NCI-H2107 (cell line): ENCODE measurements at places on chromosomes 7 and 10.
A peak's percentile ranks its signal among the peaks of the same experiment; 100 is the strongest.

DNA sequence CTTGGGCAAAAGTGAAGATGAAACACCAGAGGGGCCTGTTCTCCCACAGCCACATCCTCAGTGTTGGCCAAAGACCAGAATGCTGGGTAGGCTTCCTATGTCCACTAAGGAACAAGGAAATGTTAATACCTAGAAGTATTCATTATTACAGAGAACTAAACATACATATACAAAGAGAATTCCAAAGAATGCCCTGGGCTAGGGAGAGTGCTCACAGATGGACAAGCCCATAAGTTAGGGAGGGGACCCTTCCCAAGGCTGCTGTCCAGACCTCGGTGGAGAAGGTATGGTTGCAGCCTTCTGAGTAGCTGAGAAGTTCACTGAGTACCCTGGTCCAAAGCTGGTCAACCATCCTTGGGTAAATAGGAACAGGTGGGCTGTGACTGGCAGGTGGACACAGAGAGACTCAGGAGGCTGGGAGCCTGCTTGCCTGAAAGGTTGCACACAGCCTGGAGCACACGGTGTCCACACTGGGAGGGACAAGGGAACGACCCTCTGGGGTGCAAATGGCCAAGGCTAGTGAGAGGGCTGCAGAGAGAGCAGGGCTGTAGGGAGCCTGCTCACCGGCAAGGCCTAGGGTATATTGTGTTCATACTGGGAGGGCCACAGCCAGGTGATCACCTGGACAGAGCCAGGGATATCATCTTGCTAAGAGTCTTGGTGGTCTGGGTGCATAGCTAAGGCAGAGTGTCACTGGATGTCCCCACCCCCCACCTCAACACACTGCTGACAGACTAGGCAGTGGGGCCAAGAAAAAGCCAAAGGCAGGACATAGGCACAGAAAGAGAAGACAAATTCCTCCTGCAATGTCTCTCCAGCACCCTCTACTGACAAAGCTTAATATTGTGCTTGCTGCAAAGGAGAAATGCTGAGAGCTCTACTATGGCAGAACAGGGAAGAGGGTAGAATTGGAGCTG is 40.3 kb downstream of the CPVL start:
- peak; percentile 23 for DNase-seq

- DNase-seq = no peak
These were observed at the start of gene BICC1 for GRCh38 chr10:58512491-58513187. Gene BICC1, plus strand, starts transcription at chr10:58512872. Its CDS starts 272 bp downstream, at chr10:58513144.

- DNase-seq = no peak
These were observed 37.4 kb upstream of the MEOX2 start for GRCh38 chr7:15723841-15724240.

DNA sequence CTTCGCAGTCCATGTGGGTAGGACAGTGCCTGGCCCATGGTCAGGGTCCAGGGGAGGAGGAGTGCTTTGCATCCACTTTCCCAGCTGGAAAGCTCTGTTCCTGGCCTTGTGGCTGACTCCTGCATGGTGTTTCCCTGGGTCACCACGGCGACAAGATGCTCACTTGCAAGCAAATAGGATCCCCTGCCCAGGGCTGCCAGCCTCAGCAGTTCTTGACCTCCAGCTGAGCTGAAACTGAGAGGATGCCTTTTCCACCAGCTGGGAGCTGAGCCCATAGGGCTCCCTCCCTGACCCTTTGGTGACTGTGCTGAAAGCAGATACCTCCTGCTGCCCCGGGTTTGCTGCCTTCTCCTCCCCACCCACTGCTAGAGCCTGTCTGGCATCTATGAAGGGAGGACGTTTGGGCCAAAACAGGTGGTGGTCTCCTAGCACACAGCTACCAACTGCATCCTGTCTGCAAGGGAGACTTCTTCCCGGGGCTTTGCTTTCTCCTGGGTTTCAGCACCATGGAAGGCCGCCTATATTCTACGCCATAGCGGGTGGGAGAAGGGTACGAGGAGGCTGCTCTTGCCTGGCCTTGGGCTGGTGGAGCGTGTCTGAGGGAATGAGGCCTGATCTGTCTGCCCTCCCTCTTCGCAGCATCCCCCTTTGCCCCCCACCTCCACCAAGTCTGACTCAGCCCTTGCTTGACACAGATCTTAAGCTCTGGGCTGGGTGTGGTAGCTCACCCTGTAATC is 34.4 kb downstream of the UBTD1 start:
- no peak for DNase-seq

- no peak for DNase-seq
These were observed 46.9 kb upstream of the NPFFR1 start for GRCh38 chr10:70330671-70331070.

DNA sequence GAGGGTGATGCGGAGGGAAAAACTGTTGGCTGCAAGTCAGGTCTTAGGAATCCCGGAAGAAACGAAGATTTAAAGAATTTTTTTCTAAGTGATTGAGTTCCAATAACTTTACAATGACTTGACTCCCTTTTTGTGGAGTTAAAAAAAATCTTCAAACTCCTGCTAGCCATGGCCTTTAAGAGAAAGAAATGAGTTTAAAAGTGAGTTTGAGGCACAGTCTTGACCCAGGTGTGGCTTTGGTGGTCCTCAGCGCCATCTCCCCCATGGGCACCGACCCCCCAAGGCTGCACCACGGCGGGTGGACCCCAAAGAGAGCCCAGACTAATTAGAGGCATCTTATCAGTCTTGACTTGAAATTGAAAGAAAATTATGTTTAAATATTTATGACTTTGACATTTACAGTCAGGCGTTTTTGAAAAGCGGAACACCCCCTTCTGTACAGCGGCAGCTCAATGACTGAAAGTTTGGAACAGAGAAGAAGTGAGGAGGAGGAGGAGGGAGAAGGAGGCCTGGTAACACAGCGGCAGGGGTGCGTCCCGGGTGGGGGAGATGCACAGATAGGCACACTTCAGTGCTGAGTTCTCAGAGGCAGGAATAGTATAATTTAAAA is 349.6 kb downstream of the DNAJB6 start:
- DNase-seq = no peak

DNA sequence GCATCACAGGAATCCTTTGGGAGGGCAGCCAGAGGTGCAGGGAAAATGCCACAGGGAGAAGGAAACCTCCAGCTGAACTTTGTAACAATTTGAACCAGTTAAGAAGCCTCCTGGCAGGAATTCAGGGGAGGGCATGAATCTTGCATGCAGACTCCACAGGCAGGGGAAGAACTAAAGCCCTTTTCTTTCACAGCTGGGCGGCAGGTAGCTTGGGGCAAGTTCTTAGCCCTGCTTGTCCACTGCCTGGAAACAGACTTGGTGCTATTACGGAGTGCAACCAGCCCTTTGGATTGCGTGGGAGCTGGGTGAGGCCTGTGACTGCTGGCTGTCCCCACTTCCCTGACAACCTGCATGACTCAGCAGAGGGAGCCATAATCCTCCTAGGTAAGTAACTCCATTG is 51.7 kb upstream of the ADAM12 start:
- DNase-seq = no peak

GRCh38 chr10:115856580-115856979 is 416.4 kb downstream of the GFRA1 start:
- no peak for DNase-seq

- DNase-seq = no peak
These were observed 53.9 kb downstream of the AP3M1 start for GRCh38 chr10:74096777-74097176.

DNA sequence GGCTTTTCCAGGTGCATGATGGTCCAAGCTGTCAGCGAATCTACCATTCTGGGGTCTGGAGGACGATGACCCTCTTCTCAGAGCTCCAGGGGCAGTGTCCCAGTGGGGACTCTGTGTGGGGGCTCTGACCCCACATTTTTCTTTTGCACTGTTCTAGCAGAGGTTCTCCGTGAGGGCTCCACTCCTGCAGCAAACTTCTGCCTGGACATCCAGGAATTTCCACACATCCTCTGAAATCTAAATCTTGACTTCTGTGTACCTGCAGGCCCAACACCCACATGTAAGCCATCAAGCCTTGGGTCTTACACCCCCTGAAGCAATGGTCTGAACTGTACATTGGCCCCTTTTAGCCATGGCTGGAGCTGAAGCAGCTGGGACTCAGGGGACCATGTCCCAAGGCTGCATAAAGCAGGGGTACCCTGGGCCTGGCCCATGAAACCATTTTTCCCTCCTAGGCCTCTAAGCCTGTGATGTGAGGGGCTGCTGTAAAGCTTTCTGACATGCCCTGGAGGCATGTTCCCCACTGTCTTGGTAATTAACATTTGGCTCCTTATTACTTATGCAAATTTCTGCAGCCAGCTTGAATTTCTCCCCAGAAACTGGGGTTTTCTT is 86.9 kb downstream of the ZNF783 start:
- no peak for DNase-seq

GRCh38 chr7:92997152-92997551 is 120.6 kb downstream of the SAMD9 start:
- DNase-seq = no peak

DNA sequence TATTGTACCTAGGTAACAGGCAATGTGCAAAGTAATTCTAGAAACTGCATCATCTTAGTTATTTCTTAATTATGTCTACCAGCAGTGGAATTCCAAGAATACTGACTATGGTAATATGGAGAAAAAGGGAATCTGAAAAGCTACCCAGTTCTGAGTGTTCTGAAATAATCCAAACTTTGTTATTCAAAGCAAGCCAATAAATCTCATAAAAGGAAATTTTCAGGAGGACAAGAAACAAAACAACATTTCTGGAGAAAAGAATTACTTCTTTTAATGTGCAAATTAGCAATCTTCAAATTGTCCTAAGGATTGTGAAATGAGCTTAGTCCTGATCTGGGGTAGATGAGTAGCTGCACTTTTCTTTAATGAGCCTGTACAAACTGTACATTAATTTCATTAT is 88.8 kb downstream of the MYO3A start:
- DNase-seq = no peak

DNA sequence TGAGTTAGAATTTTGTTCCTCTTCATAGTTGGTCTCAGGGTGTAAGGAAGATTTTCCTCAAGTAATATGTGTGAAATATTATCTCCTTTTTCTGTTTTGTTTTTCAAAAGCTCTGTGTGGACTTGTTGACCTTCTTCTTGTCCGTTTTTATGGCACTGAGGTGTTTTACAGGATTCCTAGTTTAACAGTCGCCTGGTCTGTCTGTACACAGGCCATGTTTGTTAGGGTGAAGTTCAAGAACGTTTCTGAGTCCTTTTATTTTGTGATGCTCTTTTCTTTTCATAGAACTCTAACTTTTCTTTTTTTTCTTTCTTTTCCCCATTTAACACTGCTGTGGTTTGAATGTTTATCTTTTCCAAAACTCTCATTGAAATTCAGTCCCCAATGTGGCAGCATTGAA is 18.5 kb downstream of the TACC2 start:
- no peak for DNase-seq

DNA sequence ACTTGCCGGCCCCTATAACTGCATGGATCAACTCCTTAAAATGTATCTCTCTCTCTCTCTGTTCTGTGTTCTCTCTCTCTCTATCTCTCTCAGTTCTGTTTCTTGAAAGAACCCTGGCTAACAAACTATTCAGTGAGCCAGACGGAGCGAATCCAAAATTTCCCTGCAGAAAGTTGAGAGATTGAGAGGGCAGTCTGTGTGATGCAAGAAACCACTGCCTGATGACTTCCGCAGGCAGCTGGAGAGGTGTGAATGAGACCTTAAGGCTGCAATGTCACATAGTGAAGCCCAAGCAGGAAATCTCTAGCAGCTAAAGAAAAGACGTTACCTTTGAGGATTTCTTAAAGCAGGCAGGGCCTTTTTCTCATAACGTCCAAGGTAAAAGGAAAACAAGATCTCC is 17.3 kb downstream of the FAM107B start:
- no peak for DNase-seq

GRCh38 chr10:6154566-6154965 is 48.2 kb upstream of the PFKFB3 start:
- no peak for DNase-seq

DNA sequence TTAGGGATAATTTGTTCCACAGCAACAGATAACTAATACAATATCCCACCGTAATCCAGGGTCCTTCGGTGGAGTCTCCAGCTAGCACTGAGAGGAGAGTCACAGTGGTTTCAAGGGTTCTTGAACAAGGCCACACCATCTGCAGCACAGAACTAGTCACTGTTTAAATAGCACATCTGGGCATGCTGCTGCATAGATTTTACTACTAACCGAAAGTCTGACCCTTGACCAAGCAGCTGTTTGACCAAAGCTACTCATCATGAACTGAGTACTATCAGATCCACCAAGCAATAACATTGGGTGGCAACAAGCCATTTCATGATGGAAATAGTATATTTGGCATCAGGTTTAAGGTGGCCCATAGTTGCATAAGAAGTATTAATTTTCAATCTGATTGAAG is 53.2 kb downstream of the ANKMY2 start:
- no peak for DNase-seq

GRCh38 chr10:128780156-128780761 is 654.0 kb upstream of the MKI67 start:
- no peak for DNase-seq

GRCh38 chr10:13971601-13972475 is 358.9 kb downstream of the FRMD4A start:
- DNase-seq = no peak

DNA sequence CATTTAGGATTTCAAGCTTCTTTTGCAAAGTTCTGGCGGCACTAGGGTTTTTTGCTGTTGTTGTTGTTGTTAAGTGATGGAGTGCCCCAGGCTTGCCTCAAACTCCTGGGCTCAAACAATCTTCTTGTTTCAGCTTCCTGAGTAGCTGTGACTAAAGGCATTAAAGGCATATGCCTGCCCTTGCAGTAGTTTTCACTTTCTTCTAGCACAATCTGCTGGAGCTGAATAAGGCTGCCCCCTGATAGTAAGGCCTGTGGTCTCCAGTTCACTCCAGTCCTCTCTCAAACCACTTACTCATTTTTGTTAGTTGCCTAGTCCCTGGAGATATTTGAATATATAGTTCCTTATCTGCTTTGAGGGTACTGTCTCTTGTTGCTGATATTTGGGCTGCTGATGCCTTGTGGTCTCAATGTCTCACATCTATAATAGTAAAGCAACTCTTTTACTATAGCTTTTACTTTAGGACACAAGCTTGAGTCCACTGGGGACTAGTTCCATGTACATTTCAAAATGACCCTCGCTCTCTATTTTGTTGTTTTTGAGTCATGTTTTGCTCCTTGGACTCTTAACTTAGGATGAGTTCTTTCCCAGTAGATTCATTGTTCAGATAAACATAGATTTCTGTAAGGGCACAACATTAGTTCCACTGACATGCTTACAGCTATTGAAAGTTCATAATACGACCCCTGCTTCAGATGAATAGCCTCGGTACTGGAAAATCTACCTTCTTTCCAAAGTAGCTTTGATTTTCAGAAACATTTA is 25.5 kb downstream of the PHF14 start:
- no peak for DNase-seq

DNA sequence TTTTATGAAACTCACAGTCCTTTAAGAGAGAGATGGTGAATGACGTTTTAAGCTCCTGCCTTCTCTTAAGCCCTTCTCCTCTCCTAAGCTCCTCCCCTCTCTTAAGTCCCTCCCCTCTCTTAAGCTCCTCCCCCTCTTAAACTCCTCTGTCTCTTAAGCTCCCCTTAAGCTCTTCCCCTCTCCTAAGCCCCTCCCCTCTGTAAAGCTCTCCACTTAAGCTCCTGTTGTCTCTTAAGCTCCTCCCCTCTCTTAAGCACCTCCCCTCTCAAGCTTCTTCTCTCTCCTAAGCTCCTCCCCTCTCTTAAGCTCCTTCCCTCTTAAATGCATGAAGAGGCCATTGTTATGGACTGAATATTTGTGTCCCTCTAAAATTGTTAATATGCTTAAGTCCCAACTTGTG is 1180.6 kb upstream of the AUTS2 start:
- no peak for DNase-seq
